NCI-H2081 treated with DMSO at 0.1 percent for 48 hours (cell line): ENCODE measurements at places on chromosomes 7 and 10.
A peak's percentile ranks its signal among the peaks of the same experiment; 100 is the strongest.

- no peak for DNase-seq
Observed at GRCh38 chr10:32207544-32207943, 139.4 kb downstream of the EPC1 start.

DNA sequence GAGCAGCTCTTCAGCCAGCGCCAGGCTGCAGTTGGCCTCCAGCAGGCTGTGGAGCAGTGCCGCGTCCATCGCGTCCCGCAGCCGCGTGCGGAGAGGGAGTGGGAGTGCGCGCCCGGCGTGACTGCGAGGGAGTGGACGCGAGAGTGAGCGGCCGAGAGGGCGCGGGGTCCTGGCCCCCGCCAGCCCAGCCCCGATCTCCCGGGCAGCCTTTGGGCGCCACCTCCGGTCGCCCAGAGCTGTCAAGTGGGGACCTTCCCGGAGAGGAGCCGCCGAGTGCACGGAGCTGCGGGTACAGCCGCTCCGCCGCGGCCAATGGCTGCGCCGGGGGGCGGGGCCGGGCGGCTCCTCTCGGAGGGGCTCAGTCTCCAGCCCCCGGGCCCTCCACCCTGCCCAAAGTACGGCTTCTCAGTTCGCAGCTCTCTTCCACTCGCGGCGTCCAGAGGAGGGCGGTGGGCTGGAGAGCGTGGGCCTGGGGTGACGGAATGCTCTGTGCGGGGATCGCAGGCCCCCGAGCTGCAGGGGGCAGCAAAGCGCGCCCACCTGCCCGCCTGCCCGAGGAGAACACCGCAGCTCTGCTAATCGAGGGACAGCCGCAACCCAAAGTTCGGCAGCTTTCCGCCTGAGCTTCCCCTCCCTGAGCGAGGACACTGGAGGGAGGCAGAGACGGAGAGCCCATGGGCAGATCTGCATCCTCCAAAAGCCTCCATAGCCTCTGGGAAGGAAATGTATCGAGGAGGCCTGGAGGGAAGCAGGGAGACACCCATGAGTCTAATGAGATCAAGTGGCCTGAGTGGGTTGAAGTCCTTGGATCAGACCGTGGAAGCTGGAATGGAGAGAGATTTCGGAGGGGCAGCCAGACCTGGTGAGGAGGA lies at the start of gene CRHR2:
CRHR2 (minus strand) TSS at position 245 of the 872 bp plus-strand sequence; CDS start at position 69, 176 bp downstream.
- no peak for DNase-seq

GRCh38 chr10:14009371-14010100 lies 321.2 kb downstream of the FRMD4A start:
- no peak for DNase-seq

- DNase-seq, result no peak
Observed at GRCh38 chr7:133081119-133081598, 731 bp downstream of the CHCHD3 start.

DNA sequence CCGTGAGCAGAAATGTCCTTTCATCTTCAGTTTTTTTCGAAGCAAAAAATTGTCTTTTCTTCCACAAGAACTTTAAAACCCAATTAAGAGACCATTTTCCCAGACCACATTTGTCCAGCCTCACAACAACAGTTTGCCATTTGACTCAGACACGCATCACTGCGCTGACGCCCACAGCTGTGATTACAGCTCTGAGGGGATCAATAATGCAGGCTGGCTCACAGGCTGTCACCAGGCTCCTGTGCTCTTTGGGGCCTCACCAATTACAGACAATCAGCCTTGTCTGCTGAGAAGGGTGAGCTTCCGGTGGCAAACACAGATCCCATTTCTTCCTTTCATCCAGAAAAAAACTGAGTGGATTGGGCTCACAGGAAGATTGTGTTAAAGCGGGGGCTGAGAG lies 33.3 kb downstream of the DDC start:
- peak; percentile 95 for DNase-seq

DNA sequence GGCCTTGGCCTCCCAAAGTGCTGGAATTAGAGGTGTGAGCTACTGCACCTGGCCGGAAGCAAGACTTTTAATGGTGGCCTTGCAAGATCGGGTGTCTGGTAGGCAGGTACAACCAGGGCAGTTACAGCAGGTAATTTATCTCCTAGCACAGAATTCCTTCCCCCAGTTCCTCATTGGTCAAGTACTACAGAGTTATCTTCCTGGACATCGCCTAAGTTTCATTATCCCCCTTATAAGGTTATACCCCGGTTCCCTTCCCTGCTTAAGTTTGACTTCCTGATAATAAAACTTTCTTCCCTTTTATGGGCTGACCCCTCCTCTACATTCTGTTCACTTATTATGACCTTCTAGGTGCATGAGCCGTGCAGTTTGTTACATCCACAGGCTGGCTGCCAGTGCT lies 19.0 kb upstream of the CYP3A43 start:
- DNase-seq, result no peak

- no peak for DNase-seq
Observed at GRCh38 chr7:135911099-135911498, 66.1 kb downstream of the MTPN start.

GRCh38 chr10:86168256-86168655 lies 198.3 kb downstream of the GRID1 start:
- DNase-seq, result no peak

GRCh38 chr10:110225441-110225755 lies 18.0 kb downstream of the MXI1 start:
- no peak for DNase-seq

GRCh38 chr7:111089822-111090426 lies 1.0 kb upstream of the LRRN3 start:
- DNase-seq, result peak; percentile 41

- peak; percentile 56 for DNase-seq
Observed at GRCh38 chr7:7424151-7424873, 111.4 kb downstream of the COL28A1 start.

GRCh38 chr10:110404413-110404812 lies 93.3 kb upstream of the DUSP5 start:
- no peak for DNase-seq

DNA sequence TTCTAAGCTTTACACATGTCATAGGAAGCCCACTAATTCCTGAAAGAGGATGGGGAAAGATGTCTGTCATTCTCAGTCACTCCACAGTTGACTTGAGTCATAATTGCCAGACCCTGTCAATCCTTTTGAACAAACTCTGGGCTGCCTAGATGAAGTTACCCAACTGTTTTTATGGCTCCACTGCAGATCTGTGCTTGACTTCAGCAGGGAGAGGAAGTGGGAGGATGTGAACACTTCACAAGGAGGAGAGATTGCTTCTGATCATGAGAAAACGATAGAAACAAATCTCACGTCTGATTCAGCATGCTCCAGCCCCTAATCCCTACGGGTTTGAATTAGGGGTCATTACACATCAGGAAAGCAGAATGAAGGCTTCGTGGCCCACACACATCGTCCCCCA lies 596.6 kb upstream of the CELF2 start:
- no peak for DNase-seq

- no peak for DNase-seq
Observed at GRCh38 chr10:125201791-125202622, 41.6 kb upstream of the CTBP2 start.

GRCh38 chr10:103835096-103836050 lies 20.0 kb downstream of the SH3PXD2A start:
- no peak for DNase-seq

DNA sequence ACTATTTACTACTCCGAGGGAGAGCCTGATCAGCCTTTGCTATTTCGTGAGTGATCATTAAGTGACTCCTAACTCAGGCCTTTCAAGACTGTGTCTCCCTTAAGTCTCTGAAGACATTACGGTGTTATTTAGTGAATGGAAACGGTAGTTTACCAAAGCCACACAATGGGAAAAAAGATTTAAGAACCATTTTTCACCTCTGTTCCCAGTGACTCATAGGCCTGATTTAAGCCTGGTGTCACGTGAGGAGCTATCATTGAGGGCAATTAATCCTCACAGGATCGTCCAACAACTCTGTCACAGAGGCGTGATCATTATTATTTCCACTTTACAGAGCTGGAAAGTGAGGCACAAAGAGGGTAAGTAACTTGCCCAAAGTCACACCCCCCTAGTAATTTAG lies 20.3 kb downstream of the C10orf90 start:
- DNase-seq, result no peak

DNA sequence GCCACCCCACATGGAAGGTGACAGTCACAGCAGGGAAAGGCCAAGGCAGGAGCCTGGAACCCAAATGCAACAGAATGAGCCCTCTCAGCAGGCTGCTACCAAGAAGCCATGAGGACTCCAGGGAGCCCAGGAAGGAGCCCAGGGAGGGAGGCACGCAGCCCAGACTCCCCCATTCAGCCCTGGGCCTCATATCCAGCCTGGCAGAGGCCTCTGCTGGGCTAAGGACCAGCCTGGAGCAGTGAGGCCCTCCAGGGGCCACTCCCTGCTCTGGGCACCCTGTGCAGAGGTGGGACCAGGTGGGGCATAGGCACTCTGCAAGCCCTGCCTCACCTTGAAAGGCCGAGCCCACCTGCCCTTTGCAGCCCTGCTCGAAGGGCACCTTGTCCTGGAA lies 25.8 kb upstream of the ZNF488 start:
- no peak for DNase-seq

DNA sequence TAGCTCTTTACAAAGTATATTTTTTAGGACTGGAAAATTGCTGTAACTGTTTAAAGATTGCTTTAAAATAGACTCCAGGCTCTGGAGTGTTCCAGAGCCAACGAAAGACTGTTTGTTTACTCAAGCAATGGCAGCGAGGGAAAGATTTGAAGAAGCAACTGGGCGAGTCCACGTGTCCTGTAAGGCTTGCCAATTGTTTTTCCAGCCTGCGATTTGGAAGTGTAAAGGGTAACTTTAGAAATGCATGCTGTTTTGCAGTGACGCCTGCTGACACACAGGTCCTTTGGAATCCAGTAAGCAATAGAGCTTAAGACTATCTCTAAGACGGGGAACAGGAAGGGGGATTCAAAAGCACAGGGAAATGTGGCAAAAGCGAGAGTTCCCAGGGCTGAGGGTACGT lies 55.8 kb downstream of the TACC2 start:
- no peak for DNase-seq

DNA sequence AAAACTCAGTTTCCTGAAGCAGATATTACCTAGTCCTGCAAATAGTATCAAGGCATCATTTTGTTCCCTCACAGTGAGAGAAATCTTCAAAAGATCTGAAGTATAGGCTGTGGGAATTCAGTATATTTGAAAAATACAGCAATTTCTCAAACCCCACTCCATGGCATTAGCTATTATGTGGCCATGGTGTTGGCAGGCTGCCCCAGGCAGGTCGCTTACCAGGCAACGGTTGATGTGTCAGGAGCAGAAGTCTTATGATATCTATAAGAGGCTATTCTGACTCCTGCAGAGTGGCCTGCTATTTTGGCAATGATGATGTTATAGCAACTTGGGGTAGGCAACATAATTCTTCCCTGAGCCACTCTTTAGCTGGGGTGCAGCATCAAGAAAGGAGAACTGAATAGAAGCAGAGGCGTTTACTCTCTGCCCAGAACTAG lies 187.9 kb downstream of the PLXDC2 start:
- no peak for DNase-seq

DNA sequence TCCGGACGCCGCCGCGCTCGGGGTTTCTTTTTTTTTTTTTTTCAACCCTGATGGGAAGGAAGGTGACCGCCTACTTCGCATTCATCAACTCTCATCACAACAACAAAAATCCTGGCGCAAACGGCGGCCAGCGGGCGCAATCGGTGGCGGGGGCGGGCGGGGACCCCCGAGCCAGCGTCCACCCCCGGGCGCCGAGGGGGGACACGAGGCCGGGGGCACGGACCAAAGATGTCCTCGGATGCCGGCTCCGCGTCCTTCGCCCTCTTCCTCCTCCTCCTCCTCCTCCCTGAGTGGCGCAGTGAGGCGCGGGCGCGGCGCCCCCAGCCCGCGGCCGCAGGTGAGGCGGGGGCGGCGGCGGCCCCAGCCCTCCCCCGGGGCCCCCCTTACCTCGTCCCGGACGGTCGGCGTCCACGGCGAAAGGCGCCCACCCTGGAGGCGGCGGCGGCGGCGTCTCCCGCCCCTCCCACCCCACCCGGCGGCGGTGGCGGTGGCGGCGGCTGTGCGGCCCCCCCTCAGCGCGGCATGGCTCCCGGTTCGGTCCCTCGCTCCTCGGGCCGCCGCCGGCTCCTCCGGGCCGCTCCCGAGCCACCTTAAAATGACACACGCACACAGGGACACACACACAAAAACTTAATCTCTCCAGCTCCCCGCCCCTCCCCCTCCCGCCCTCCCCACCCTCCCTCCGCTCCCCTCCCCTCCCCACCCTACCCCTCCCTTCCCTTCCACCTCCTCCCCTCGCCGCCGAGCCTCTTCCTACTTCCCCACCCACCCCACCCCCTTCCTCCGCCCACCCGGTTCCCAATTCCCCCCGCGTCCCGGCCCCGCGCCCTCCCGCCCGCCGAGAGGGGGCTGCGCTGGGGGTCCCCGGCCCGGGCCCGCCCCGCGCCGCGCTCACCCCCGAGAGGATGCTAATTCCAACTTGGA lies at the start of gene CTBP2:
CTBP2 (minus strand) TSS at position 632 of the 924 bp plus-strand sequence.
- DNase-seq, result no peak

- DNase-seq, result no peak
Observed at GRCh38 chr7:47690902-47691558, 109.1 kb upstream of the TNS3 start.

GRCh38 chr10:92291921-92292845 lies 1.2 kb downstream of the MARCHF5 start:
- no peak for DNase-seq

DNA sequence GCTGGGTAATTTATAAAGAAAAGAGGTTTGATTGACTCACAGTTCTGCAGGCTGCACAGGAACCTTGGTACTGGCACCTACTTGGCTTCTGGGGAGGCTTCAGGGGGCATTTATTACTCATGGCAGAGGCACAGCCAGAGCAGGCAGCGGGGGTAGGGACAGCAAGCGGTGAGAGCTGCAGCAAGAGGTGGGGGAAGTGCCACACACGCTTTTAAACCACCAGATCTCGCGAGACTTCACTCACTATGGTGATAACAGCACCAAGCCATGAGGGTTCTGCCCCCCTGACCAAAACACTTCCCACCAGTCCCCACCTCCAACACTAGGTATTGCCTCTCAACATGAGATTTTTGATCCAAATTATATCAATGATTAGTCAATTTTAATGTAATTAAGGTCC lies 24.1 kb upstream of the MAT1A start:
- DNase-seq, result no peak
